ENCODE measurements at places on chromosomes 12 and 14. TPM values are rescaled to one million over a fixed set of nuclear protein-coding genes. Genes with fewer than 3 reads are reported as not detected.

Gene ALG10B
- total RNA-seq: 12.4 TPM

- no peak for DNase-seq
Observed at GRCh38 chr14:34104489-34105397, 153.9 kb upstream of the EGLN3 start.

DNA sequence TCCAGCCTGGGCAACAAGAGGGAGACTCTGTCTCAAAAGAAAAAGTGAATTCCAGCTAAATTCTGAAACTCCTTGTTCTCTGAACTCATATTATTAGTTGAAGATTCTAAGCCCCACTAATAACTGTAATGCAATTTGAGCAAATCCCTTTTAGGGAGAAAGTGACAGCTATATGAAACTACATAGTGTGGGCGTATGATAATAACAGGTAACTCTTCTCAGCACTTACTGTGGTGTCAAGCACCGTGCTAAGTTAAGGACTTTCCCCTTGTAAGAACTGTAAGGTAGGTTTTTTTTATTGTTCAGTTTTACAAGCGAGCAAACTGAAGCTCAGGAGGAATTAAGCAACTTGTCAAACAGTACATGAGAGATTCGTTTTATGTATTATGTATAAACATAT is 5.4 kb downstream of the ANKRD13A start:
- DNase-seq: no peak

Gene TMEM229B
- total RNA-seq: 10.4 TPM

Gene RHEBL1
- total RNA-seq: 14.8 TPM

- no peak for DNase-seq
Observed at GRCh38 chr14:97336179-97336578, 539.0 kb downstream of the VRK1 start.

DNA sequence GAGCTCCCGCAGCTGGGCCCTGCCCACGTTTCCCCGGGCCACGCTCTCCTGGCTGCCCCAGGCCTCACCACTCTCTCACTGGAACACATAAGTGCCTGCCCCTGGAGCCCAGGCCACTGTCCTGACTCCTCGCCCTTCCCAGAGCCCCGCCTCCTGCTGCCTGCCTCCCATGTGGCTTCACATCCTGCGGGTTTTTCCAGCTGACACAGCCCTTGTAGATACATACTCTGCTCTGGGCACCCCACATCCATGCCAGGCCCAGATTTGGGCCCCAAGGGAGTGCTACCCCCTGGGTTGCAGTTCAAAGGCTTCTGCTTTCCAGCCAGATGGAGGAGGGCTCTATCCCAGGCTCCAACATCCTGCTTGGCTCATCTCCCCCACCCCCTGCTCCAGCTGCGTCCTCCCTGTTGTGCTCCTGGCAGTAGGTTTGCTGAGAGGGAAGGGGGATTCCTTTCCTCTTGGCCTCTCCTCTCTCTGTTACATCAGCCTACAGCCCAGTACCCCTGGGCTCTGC is 60.1 kb downstream of the TSPAN9 start:
- DNase-seq: no peak

Gene ZFYVE21
- total RNA-seq: 17.8 TPM

- no peak for DNase-seq
Observed at GRCh38 chr14:75699331-75699730, 38.3 kb downstream of the TTLL5 start.

DNA sequence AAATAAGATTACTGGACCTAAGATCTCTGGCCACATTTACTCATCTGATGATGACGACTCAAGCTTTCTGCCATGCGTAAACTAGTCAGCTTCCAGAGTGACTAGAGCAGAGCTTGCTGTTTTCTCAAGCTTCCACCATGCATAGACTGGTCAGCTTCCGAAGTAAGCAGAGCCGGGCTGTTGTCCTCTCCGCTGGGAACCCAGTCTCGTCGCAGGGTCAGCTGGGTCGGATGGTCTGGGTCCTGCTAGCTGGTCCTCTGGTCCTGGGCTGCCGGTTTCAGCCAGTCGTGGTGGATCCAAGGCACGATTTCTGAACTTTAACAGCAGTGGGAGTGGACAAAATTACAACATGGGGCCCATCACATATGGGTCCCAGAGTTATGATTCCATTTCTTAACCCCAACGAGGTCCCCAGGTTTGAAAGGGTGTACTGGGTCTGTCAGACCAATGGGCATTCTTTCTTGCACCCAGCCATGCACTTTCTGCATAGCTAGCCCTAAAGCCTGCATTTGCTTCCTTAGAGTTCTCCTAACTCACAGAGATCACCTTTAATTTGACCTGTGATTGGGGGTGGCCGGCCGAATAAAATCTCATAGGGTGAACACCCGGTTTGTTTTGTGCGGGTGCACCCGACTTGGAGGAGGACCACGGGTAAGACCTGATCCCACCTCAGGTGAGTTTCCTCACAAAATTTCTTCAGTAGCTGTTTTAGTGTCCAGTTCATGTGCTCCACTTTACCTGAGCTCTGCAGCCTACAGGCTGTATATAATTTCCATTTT is 1312.8 kb downstream of the TMEM121 start:
- DNase-seq: no peak

Gene PAN2
- total RNA-seq: 64.2 TPM

DNA sequence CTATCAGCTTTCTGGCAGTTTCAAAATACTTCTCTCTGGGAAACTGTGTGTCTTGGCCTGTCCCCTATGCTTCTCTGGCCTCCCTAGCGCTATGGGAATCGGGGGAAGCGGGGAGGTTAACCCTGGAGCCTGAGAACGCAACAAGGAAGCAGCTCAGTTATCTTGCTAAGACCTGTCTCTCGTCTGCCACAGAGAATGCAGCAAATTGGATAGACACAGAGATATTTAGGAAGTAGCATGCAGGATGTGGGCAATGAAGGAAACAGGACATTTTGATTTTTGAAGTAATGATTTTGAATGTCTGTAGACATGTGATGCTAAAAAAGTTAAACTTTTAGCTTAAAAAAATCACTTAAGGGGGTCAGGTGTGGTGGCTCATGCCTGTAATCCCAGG is 6.6 kb upstream of the CALCOCO1 start:
- no peak for DNase-seq

DNA sequence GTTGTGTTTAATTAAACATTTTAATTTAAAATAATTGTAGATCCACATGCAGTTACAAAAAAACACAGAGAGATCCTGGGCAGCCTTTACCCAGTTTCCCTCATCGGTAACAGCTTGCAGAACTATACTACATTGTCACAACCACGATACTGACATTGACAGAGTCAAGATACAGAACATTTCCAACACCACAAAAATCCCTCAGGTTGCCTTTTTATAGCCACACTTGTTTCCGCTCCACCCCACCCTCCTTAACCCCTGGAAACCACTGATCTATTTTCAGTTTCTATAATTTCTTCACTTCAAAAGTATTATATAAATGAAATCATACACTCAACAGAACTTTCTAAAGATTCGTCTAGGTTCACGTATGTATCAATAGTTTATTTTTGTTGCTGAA is 458.8 kb upstream of the SOX5 start:
- no peak for DNase-seq

Gene PPP1R1A
- not detected for total RNA-seq

Gene NPFF
- not detected for total RNA-seq

- DNase-seq: no peak
Observed at GRCh38 chr12:47131011-47131410, 51.3 kb upstream of the AMIGO2 start.

Gene OR6C4
- total RNA-seq: not detected

Gene POLR3B
- 3.7 TPM for total RNA-seq

DNA sequence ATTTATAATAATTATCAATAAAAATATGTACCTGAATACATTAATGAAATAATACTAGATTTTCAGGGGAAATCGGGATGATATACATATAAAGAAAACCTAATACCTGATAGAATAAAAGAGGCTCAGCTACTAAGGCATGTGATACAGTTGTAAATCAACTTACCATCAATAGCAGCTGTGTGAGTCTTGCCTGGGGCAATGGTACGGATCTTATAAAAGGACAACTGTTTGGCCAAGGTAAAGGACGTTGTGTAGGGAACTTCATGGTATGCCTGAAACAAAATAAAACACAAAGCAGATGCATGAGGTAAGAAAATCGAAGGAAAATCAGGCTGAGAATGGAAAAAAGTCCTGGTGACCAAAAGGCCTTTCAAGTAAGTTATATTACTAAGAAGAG is 25.4 kb downstream of the NEK9 start:
- DNase-seq: no peak
